ENCODE measurements at places on chromosomes 4 and X.

GRCh38 chrX:20320461-20321159 is 53.9 kb upstream of the RPS6KA3 start:
- no peak overlapping the region for H3K27ac ChIP-seq
- H3K27me3 ChIP-seq = no peaks in the 10 kb centered on the region
- peak overlapping the region; percentile 17 for H3K4me3 ChIP-seq
- no peaks in the 10 kb centered on the region for H3K36me3 ChIP-seq
- peak; percentile 21 for DNase-seq

DNA sequence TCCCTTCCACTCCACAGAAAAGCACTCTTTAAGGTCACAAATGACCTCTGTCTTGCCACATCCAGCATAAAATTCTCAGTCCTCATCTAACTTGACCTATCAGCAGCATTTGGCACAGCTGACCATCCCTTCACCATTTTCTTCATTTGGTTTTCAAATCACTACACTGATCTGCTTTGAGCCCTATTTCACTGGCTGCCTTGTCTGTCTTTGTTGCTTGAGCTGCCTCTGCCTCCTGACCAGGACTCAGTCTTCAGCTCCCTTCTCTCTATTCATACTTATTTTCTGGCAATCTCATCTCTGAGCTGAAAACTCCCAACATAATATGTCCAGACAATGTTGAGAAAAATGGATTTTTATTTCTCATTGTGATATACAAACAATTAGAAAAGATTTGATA is 27.7 kb upstream of the PDE5A start:
- no peaks in the 10 kb centered on the region for H3K4me1 ChIP-seq
- H3K4me3 ChIP-seq = no peak overlapping the region
- H3K27me3 ChIP-seq = no peaks in the 10 kb centered on the region
- DNase-seq = no peak
- H3K27ac ChIP-seq = no peak overlapping the region
- H3K36me3 ChIP-seq = no peaks in the 10 kb centered on the region

DNA sequence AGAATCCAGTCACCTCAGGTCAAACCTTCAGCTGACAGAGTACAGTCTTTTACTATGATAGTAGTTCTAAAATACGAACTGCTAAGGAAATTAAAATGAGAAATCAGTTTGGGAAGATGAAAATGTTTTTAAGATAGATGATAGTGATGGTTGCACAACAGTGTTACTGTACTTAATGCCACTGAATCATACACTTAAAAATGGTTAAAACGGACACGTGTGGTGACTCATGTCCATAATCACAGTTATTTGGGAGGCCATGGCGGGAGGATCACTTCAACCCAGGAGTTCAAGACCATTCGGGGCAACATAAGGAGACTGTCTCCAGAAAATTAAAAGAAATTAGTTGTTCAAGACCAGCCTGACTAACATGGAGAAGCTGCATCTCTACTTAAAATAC is 41.4 kb downstream of the ABHD18 start:
- no peaks in the 10 kb centered on the region for H3K4me1 ChIP-seq
- H3K27me3 ChIP-seq = no peaks in the 10 kb centered on the region
- no peak overlapping the region for H3K4me3 ChIP-seq
- no peak overlapping the region for H3K27ac ChIP-seq
- no peaks in the 10 kb centered on the region for H3K36me3 ChIP-seq

- H3K27ac ChIP-seq = no peak overlapping the region
- H3K36me3 ChIP-seq = peaks cover 37% of the 10 kb centered on the region
- peak; percentile 27 for DNase-seq
- no peak overlapping the region for H3K4me3 ChIP-seq
Measured at GRCh38 chr4:184641022-184641421, 8.2 kb downstream of the CASP3 start.

- no peak for DNase-seq
- no peaks in the 10 kb centered on the region for H3K4me1 ChIP-seq
- no peak overlapping the region for H3K4me3 ChIP-seq
- no peak overlapping the region for H3K27ac ChIP-seq
- H3K36me3 ChIP-seq = no peaks in the 10 kb centered on the region
Measured at GRCh38 chr4:165185448-165185847, 21.9 kb upstream of the KLHL2 start.

- no peak overlapping the region for H3K4me3 ChIP-seq
- DNase-seq = no peak
- H3K27ac ChIP-seq = no peak overlapping the region
- H3K36me3 ChIP-seq = no peaks in the 10 kb centered on the region
Measured at GRCh38 chr4:62162606-62163005, 962.5 kb downstream of the ADGRL3 start.

GRCh38 chrX:80285131-80285773 is 135.0 kb upstream of the TENT5D start:
- H3K27me3 ChIP-seq = no peaks in the 10 kb centered on the region
- DNase-seq = peak; percentile 43
- no peaks in the 10 kb centered on the region for H3K36me3 ChIP-seq
- H3K4me1 ChIP-seq = no peaks in the 10 kb centered on the region
- no peak overlapping the region for H3K27ac ChIP-seq

DNA sequence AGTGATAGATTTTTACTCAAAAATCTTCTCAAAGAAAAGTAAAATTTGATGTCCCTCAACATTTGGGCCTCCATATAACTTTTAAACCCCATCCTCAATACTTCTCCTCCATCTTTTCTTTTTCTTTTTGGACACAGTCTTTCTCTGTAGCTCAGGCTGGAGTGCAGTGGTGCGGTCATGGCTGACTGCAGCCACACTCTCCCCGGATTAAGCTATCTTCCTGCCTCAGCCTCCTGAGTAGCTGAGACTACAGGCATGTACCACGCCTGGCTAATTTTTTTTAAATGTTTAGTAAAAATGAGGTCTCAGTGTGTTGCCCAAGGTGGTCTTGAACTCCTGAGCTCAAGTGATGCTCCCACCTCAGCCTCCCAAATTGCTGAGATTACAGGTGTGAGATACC is 33.1 kb downstream of the KDM6A start:
- H3K27me3 ChIP-seq = no peaks in the 10 kb centered on the region
- H3K27ac ChIP-seq = no peak overlapping the region
- no peak overlapping the region for H3K4me3 ChIP-seq
- no peaks in the 10 kb centered on the region for H3K36me3 ChIP-seq

DNA sequence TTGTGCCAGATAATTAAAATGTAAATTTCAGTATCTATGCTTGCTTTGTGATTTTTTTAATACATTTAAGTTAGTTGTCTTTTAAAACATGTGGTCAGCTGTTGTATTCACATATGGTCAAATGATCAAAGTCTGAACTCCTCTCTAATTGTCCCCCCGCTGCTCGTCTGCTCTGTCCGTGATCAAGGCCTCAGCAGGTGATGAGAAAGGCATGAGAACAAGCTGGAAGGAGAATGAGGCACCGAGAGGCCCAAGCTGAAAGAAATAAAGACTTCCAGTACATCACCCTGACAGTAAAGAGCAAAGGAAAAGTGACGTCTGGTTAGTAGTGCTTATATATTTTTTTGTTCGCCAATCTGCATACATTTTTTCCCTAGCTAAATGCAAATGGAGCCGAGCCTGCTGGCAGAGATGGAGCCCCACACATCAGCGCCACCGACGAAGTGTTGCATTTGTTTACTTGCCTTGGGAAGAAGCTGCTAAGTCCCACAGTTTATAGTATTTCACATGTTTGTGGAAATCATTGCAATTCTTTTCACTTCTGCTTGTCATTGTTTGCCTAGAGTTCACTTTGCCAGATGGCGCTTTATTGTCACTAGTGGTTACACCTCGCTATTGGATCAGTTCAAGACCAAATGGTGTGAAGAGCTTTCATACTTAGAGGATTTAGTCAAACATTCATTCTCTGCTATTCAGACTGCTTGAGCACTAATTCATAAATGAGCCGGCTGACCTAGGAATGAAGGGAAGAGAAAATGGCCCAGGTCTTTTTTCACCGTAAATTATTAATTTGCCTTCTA is 181.5 kb downstream of the ZIC3 start:
- no peak overlapping the region for H3K4me3 ChIP-seq
- H3K27ac ChIP-seq = no peak overlapping the region
- no peak for DNase-seq

DNA sequence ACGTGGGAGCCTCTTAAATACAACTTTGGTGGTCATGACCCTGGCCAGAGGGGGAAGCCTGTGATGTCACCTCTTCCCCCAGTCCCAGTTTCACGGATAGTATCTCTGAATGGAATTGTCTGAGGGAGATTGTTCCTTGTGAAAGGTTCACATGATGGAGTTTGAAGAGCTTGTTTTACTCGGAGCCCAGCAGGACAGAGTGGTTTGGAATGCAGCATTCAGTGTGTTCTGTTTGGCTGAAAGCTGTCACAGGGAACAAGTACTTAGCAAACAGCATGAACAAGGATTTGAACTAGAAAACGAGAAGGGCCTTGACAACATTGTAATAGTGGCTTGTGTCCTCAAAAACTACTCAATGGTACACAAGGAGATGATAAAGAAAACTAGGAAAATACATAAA is 133.9 kb upstream of the CXorf66 start:
- no peak overlapping the region for H3K4me3 ChIP-seq
- H3K27me3 ChIP-seq = no peaks in the 10 kb centered on the region
- no peak for DNase-seq
- H3K27ac ChIP-seq = no peak overlapping the region

DNA sequence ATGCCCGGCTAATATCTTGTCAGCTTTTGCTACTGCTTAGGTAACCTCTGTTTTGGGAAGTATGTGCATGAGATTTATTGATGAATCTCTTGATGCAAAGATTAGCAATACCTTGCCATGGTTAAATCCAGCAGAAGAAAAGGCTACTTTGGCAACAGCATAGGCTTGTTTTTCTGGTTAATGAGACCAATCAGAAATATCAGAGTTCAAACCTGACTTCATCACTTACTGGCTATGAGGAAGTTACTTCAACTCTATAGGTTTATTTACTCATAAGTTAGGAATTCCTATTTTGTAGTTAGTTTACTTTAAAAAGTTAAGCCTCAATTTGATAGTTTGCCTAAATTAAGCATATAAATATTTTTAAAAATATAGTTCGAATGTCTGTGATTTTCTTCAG is 93.1 kb downstream of the PDLIM5 start:
- no peak overlapping the region for H3K27ac ChIP-seq
- H3K4me3 ChIP-seq = no peak overlapping the region
- no peak for DNase-seq
- no peaks in the 10 kb centered on the region for H3K4me1 ChIP-seq
- H3K27me3 ChIP-seq = no peaks in the 10 kb centered on the region
- H3K36me3 ChIP-seq = no peaks in the 10 kb centered on the region

GRCh38 chr4:7557456-7557855 is 122.7 kb upstream of the PSAPL1 start:
- peaks cover 10% of the 10 kb centered on the region for H3K27me3 ChIP-seq
- H3K4me3 ChIP-seq = no peak overlapping the region

DNA sequence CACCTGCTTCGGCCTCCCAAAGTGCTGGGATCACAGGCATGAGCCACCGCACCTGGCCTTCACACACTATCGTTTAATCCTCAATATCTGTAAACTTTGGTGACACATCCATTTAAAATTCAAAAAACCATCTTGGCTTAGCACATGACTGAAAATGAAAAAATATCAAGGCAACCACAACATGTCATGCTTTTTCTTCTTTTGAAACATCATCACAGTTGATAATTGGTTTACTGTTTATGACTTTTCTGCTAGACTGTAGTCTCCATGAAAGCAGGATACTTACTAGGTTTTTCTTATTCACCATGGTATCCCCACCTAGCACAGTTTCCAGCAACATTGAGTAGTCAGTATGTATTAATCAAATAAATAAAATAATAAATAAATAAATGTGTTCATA is 11.0 kb downstream of the GNRHR start:
- no peaks in the 10 kb centered on the region for H3K36me3 ChIP-seq
- no peaks in the 10 kb centered on the region for H3K27me3 ChIP-seq
- no peak for DNase-seq
- no peak overlapping the region for H3K27ac ChIP-seq
- H3K4me1 ChIP-seq = peaks cover 6% of the 10 kb centered on the region

DNA sequence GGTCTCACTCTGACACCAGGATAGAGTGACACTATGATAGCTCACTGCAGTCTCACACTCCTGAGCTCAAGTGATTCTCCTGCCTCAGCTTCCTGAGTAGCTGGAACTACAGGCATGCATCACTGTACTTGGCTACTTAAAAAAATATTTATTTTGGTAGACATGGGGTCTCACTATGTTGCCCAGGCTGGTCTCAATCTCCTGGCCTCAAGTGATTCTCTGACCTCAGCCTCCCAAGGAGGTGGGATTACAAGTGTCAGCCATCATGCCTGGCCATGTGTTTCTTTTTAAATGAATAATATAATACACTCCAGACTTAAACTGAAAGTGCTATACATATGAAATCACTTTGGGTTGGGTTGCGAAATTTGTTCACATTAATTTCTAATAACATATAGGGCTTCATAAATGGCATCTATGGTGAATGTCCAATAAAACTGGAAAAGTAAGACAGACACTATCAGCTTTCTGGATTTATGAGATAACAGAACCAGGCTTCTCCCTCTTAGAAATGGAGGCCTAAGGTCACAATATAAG is 48.0 kb downstream of the SEC24D start:
- H3K27me3 ChIP-seq = no peaks in the 10 kb centered on the region
- no peak overlapping the region for H3K4me3 ChIP-seq
- H3K4me1 ChIP-seq = no peaks in the 10 kb centered on the region
- DNase-seq = no peak
- peaks cover 3% of the 10 kb centered on the region for H3K36me3 ChIP-seq

GRCh38 chr4:3305610-3306371 is 13.0 kb downstream of the RGS12 start:
- no peak overlapping the region for H3K4me3 ChIP-seq
- no peaks in the 10 kb centered on the region for H3K36me3 ChIP-seq
- no peaks in the 10 kb centered on the region for H3K27me3 ChIP-seq
- H3K27ac ChIP-seq = no peak overlapping the region

DNA sequence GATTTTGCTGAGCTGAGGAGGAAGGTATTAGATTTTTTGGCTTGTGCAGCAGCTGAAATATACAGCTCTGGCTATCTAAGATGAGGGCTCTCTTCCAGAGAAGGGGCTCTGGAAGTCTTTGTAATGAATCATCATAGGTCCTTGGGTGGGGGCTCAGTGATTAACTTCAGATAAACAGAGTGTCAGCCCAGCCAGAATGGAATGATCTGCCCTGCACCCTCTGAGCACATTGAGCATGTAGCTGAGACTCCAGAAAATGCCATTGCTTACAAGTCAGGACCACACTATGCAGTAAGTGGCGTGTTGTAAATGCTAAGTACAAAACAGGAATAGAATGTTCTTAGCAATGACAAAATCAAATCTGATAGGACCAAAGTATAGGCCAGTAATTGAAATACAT is 836.0 kb downstream of the PDHA2 start:
- no peak for DNase-seq
- H3K4me1 ChIP-seq = no peaks in the 10 kb centered on the region
- no peak overlapping the region for H3K27ac ChIP-seq
- H3K36me3 ChIP-seq = no peaks in the 10 kb centered on the region

Data from MM.1S (cell line).